ENCODE measurements at places on chromosomes 1 and 21. TPM values are rescaled to one million over a fixed set of nuclear protein-coding genes. Genes with fewer than 3 reads are reported as not detected.

DNA sequence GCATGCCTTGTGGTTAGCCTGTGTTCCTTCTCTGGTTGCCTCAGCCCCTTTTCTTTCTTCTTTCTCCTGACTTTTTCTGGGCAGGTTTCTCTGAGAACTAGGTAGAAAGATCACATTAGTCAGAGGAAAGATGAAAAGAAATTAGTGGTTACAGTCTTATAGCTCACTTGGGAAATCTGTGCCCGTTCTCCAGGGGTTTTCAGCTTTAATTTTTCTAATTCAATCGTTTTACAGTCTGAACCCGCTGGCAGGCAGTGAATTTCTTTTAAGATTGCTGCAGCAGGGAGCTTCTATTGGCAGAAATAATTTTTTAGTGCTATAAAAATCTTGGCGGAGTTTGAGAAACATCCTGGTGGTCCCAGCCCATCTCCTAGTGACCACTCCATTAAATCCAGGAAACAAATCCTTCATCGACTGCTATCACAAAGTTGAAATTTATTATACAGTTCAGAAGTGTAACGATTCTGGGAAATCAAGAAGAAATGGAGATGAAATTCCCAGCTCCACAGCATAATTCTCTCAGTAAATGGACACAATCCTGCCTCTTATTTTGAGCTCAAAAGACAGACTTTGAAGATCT is 113.1 kb downstream of the PCP4 start:
- no peak for DNase-seq

TMEM269 gene
- not detected for total RNA-seq

DNA sequence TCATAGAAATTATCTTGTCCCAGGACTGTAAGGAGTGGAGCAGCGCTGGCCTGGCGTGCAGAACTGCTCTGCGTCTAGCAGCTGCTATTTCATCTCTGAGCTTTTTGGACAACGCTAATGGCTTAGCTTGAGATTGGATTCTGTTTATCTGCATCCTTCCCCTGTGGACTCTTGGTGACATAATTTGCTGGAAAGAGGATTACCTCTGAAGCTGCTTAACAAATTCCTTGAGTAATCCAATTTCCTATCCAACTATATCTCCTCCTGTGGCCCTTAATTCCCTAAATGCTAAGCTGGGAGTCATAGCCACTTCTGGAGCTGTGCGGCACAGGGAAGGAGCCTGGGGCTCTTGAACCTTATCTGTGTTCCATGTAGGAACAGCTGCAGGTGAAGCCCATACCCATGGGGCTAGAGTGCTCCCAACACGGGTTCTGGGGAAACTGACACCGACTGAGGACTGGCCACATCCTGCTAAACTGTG is 43.2 kb downstream of the IL6R start:
- no peak for DNase-seq

DNA sequence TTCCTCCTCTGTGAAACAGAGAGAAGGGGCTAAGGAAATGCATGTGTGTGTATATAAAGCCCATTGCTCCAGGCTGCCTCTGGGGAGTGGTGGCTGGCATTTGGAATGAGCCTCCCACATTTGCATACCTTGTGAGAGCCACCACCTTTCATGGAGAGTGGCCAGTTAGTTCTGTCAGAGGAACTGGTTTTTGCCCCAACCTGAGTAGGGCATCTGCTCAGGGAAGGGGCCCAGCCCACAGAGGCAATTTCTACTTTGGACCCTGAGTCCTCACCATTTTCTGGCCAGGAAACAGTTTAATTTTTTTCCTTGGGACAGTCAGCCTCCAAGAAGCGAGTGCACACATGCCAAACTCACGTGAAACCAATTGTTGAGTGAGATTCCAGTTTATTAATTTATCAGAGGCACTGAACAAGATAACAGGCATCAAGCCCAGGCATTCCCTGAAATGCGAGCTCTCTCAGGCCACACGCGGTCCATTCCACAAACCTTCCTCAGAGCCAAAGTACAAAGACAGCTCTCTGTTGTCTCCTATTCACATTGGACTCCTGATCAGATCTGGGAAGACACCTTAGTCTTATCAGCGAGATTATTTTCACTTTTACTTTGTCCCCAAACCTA is 1.0 kb upstream of the SLC6A9 start:
- no peak for DNase-seq

DNA sequence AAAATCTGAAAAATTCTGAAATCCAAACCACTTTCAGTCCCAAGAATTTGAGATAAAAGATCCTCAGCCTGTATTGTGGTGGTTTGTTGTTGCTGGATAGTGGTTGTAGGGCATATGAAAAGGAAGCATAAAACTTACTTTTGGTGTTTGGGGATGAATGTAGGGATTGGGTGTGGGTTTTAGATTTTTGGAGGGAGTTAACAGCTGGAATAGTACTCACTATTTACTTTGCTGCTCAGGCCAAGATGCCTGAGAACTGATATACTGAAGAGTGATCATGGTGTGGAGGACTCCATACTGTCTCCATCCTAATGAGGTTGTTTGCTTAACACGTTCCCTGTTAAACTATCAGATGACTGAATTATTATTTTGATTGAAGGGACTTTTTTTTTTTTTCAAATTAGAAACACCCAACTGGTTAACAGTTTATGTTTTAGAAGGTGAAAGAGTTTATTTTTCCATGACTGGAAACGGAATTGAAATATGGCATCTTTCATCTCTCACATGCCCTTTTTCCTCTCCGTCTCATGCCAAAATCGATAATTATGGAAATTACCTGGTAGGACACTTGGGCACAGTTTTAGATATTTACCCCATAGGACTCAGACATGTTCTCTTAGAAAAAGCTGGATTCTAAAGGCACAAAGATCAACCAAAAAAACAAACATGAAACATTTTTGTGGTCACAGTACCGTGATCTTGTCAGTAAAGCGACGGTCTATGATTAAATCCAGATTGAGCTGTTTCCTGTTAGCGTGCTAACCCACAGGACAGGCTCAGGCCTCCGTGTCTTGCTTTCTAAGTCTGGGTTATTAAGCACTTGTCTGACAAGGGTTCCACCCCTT is 37.3 kb downstream of the RGL1 start:
- DNase-seq: peak; percentile 90

GRCh38 chr1:20409012-20409411 is 77.0 kb downstream of the CAMK2N1 start:
- DNase-seq: no peak

GRCh38 chr1:229716069-229716468 is 90.0 kb downstream of the URB2 start:
- no peak for DNase-seq

PLD5 gene
- total RNA-seq: 0.90 TPM

GRCh38 chr1:203572134-203572625 is 54.5 kb upstream of the ATP2B4 start:
- DNase-seq: peak; percentile 29

DNA sequence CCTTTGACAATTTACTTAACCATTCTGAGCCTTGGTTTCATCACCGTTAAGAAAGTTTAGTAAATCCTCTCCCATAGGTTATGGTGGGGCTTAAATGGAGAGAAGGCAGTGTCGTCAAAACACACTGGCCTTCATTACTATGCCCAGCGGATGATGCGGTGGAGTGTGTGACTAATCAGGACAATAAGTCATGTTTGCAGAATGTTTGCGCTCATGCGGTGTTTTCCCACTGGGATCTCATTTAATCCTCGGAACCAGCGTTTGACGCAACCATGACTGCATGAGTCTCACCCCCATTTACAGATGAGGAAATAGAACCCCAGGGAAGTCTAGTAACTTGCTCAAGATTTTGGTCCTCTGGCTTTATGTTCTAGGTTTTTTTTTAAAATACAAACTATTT is 17.5 kb downstream of the SLC26A9 start:
- peak; percentile 93 for DNase-seq

PGM1 gene
- total RNA-seq: 103 TPM

- peak; percentile 70 for DNase-seq
Observed at GRCh38 chr21:37758982-37759381, 157.3 kb downstream of the KCNJ6 start.

DNA sequence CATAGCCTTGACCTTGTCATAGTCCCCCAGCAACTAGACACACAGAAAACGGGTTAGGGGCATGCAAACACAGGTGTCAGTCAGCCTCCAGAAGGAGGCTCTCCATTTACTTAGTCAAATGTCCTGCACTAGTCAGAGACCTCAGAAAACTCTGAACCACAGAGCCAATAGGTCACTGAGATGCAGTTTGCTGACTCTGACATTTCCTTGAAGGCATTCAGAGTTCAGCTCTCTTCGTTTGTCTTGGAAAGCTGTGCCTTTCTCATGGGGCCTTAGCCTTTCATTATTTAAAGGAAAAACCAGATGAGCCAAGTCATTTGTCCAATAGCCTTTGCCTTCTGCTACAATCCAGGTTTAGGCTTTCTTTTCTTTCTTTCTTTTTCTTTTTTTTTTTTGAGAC is 3.5 kb downstream of the OLFML2B start:
- DNase-seq: peak; percentile 65

DNA sequence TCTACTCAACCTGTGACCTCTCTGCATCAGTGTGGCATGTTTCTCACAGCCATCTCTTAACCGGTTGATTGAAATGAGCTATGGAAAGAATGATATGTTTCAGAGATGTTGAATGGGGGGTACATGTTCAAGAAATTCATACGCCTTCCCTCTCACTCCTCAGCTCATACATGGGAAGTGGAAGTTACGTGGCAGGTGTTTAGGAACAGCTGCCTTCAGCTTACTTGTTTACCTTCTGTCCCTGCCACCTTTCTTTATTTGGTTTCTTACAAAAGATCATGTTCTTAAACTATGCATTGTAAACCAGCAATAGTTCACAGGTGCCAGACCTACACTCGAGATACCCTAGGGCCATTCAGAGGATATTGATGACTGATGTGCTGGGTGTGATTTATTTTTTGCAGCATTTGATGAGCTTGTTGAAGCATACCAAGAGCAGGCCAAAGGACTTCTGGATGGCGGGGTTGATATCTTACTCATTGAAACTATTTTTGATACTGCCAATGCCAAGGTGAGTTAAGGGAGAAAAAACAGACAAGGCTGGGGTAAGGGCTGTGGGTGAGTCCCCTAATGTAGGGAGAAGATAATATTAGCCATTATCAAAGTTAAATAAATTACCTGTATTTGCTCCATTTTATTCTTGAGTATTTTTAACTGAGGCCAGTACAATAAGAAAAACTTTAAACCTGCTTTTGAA is 17.4 kb downstream of the MTR start:
- no peak for DNase-seq

- DNase-seq: no peak
Observed at GRCh38 chr1:29939079-29939478, 702.8 kb downstream of the PTPRU start.

DNA sequence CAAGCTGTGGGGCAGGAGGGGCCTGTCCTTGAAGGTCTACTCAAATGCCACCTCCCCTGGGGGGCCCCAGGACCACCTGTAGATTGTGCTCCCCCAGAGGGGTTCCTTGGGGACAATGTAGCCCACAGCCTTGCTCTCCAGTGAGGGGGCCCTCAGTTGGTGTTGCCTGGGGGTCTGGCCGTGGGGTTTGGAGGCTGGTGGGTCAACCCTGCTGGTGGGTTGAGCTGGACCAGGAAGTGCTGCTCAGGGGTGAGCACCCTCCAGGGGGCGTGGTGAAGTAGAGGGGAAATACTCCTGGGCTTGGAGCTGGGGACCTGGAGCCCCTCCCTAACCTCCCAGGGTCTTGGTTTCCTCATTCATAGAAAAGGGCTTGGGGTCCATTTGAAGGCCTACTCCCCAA is 143.6 kb upstream of the WNT4 start:
- DNase-seq: no peak

ST6GALNAC5 gene
- 7.3 TPM for total RNA-seq

- peak; percentile 99 for DNase-seq
Observed at GRCh38 chr1:151992303-151993083, 1.2 kb downstream of the S100A10 start.

GRCh38 chr1:89615676-89616598 is 17.0 kb upstream of the LRRC8C start:
- DNase-seq: no peak

- no peak for DNase-seq
Observed at GRCh38 chr1:247335882-247336281, 4.2 kb upstream of the ZNF496 start.

GRCh38 chr1:24801176-24801575 is 55.9 kb downstream of the CLIC4 start:
- DNase-seq: no peak

DNA sequence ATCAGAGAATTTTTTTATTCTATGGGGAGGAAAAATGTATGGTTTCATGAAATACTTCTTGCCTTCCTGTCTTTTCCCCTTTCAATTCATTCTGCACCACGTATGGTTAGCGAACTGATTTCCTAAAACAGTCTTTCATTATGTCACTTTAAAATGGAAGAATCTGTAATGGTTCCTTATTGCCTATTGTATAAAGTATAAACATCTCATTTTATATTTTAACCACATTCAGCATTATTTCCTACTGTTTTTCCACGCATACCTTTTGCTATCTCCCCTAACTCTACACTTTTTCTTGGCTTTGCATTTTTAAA is 232.3 kb upstream of the B3GALT2 start:
- no peak for DNase-seq

DNA sequence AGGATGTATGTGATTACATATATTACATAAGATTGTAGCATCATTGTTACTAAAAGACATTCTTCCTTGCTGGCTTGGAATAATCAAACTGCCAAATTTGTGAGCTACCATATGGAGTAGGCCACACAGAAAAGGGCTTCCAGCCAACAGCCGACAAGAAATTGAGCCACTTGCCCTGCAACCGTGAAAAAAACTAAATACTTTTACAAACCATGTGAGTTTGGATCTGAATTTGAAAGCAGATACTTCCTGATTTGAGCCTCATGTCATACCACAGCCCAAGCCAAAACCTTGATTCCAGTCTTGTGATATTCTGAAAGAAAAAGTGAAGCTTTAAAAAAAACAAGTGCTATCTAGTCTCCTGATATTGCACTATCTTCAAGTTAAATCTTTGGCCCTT is 55.6 kb upstream of the PRMT6 start:
- no peak for DNase-seq

GRCh38 chr21:18468790-18469189 is 65.2 kb upstream of the TMPRSS15 start:
- DNase-seq: peak; percentile 29

- DNase-seq: no peak
Observed at GRCh38 chr1:13576926-13577325, 6.7 kb upstream of the PDPN start.

DNA sequence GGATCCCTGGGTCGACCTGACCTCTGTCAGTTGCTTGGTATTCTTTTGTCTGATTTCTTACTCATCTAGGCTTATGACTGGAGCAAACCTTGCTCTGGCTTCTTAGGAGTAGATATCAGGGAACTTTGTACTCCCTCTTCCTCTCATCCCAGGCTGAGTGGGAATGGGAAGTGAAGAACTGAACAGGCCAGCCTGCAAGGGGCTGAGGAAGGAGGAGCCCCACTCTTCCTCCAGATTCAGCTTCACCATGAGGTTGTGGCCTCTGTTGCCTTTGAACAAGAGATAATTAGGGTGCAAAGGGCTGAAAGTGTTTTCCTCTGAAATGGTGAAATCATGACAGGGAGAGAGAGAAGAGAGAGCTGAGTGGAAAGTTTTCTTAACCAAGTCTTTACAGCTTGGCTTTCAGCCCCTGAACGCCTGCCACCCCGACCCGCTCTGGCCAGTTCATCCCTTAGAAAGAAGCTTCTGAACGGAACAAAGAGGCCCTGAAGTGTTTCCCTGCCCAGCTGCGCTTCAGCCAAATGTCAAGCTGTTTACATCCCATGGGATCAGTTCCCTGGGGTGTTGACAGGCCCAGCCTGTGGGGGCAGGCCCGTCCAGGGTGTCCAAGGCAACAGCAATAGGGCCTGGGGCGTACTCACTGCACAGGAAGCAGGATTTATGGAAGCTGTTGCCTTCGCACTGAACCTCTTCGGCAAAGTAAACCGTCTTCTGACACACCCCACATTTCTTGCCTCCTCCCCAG is 11.2 kb downstream of the CSRP1 start:
- no peak for DNase-seq

SLC9C2 gene
- total RNA-seq: not detected

All from LHCN-M2 (cell line).